ENCODE measurements at places on chromosomes 2 and 18.
A peak's percentile ranks its signal among the peaks of the same experiment; 100 is the strongest.

GRCh38 chr2:189152483-189152882, 27.1 kb downstream of the COL5A2 start:
- DNase-seq, result no peak

DNA sequence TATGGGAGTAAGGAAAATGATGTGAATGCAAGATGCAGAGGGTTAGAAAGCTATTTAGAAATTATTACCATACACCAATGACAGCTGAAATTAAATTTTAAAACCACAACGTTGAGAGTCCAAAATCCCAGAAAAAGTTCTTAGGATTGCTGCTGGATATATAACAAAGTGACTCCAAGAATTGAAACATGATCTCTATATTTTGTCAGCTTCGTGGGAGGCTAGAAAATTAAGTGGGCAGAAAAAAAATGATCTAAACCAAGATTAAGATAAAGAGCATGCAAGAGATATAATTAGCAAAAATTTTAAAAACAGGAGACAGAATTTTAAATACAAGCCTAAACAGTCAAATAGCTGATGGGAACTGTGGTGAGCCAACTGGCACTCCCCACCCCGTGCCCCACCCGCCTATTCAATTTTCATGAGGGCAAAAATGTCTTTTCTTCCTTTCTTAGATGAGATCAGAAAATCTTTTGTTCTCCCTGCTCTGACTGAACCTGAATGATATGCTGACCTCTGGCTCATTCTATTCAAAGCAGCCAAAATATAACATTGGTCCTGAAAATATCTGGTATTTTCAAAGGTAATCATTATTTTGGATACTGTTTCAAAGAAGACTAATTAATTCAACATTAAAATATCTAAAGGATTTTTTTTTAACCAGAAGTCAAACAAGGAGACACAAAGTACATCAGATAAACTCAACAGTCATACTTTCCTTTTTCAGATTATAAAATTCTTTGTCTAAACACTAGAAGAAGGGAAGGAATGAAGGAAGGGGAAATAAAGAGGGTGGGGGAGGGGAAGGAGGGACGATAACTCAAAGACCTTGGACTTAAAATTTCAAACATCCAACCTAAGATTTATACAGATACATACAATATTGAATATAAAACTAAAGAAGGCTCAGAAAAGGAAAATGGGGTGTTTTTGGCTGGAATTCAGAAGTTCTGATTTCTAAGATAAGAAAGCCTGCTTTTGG, 12.2 kb downstream of the KANSL3 start:
- DNase-seq, result no peak

- DNase-seq, result no peak
Measured at GRCh38 chr18:5510135-5510846, 33.5 kb downstream of the EPB41L3 start.

- no peak for DNase-seq
Measured at GRCh38 chr18:44602845-44603244, 77.8 kb upstream of the SETBP1 start.

GRCh38 chr18:57446322-57446721, 11.1 kb downstream of the ONECUT2 start:
- DNase-seq, result peak; percentile 37

- DNase-seq, result no peak
Measured at GRCh38 chr18:29488617-29489016, 1311.7 kb upstream of the CDH2 start.

DNA sequence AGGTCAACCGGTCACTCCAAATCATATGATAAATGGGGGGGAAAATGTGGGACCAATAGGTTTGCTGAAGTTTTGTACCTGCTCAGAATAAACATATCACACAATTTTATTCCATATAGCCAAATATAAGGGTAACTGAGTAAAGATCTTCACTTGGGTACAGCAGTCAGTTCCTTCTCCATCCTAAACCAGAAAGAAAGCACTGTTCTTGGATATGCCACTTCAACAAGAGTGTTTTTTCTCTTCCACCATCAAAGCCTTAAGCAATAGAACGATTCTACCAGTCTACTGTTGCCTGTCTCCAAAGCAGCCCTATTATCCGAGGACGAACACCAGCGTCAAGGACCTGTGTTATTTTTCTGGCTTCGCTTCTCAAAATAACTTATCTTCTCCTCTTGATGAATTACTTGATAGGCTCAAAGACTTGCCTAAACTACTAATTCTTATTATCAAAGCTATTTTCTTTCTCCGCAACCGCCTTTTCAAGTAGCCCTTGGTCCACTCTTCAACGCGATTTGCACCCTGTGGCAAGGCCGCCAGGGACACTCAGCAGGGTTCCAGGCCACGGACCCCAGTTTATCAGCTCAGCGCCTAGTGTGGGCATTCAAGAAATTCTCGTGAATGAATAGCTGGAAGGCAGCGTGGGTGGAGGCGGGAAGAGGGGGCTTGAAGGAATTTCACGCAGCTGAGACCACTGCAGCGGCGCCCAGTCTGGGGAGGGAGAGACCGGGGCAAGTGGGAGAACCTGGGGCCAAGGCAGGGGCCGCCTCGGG, 646 bp downstream of the ALS2 start:
- DNase-seq, result no peak

DNA sequence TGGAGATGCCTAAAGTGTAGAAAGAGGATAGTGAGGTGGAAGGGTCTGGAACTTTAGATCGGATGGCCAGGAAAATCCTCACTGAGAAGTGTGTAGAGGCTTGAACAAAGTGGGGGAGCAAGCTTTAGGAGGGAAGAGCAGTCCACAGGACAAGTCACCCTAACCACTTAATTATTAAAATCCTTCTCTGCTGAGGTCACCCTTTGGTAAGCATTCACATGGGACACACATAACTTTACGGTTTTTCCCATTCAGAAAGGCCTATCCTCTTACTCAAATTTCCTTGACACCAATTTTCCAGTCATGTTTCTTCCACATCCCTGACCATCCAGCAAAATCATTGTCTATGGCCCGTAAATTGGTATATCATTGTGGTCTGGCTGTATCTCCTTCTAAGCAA, 31.0 kb upstream of the ZEB2 start:
- no peak for DNase-seq

- DNase-seq, result no peak
Measured at GRCh38 chr2:238684362-238685326, 163.2 kb upstream of the TWIST2 start.

DNA sequence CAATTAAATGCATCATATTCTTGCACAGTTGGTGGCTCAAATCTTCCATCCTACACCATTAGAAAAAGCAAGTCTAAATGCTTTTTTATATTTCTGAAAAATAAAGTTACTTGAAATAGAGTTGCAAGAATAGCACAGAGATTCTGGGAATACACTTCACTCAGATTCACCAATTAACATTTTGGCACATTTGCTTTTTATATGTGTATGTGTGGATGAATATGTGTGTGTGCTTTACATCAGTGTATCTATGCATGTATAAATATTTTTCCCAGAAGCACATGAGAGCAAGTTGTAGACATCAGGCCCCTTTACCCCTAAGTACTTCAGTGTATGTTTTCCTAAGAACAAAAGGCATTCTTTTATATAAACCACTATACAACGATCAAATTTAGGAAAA, 27.6 kb upstream of the MSH2 start:
- no peak for DNase-seq

GRCh38 chr2:26591619-26592505, 49.3 kb downstream of the CIB4 start:
- DNase-seq, result no peak

GRCh38 chr2:42764901-42765300, 966 bp upstream of the OXER1 start:
- no peak for DNase-seq

DNA sequence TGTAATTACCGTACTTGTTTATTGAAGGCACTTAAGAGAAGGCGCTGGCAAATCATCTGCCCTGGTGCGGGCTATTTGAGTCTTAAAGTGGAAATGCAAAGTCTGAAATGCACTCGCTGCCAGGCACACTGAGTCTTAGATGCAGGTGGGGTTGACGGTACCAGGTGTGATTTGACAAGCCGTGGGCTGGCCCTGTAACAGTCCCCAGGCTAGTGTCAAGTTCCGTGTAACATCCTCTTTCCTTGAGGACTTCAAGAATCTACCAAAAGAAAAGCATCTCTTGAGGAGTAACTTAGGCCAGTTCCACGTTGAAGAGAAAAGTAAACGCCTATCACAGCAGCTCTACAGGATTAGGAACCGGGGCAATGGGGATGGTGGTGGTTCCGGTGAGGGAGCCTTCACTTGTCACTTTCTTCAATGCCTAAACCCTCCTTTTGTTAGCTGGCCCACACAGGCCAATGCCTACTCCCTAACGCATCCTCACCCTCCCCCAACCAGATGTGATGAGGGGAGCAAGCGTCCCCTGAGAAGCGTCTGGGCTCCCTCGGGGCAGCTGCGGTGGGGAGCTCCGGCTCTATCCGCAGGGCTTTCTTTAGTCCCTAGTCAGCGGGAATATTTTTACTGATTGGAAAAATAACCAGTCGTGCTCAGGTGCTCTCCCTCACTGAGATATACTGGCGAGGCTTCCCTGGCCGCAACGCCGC, 1.5 kb upstream of the UGP2 start:
- DNase-seq, result peak; percentile 66

DNA sequence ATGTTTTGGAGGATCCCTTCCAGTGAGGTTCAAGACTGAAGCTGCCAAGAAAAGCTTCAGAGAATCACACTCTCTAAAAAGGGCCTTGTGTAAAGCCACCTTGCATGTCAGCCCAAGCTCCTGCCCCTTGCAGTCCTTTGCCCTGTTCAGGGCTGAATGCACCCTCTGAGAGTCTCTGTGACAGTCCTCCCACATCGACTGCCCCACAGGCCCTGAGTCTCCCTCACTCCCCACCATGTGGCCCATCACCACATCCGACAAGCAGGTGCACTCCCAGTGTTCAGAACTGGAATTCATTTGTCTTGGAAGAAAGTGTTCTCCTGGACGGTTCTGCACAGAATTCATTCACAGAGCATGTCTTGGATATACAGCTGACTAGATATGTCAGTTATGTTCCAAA, 31.0 kb downstream of the BCL11A start:
- DNase-seq, result no peak

GRCh38 chr18:49704334-49704733, 109.0 kb downstream of the ACAA2 start:
- DNase-seq, result no peak

DNA sequence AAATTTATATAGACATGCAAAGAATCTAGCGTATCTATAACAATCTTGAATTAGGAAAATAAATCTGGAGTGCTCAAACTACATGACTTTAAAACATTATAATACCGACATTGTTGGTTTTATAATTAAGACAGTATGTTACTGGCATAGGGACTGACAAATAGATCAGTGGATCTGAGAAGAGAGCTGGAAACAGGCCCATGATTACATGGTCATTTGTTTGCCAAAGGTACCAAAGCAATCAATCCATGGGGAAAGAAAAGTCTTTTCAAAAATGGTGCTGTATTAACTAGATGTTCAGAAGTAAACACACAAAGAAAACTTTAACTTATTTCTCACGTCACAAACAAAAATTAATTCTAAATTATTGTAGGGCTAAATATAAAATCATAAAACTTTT, 124.2 kb downstream of the BCL2L11 start:
- DNase-seq, result no peak

DNA sequence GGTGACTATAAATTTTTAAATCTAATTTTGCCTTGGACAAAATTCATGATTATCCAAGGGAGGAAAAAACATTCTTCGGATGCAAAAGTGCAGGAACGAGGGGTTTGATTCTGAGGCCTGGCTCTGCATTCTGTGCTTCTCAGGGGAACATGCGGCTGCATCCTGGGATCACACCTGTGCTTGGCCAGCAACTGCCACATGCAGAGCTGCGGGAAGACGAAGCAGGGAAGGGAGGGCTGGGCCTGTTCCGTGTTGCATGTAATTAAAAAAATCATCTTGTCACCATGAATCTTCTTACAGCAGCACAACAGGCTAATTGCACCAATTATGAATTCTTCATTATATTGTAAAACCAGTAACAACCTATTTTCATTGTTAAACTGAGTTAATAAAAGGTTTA, 158.0 kb upstream of the ALKAL2 start:
- peak; percentile 25 for DNase-seq

- no peak for DNase-seq
Measured at GRCh38 chr2:56671973-56672569, 488.3 kb downstream of the CCDC85A start.

- no peak for DNase-seq
Measured at GRCh38 chr2:105857076-105857740, 112.5 kb downstream of the NCK2 start.

- DNase-seq, result no peak
Measured at GRCh38 chr2:241978670-241979069, 109.1 kb downstream of the RTP5 start.

- DNase-seq, result no peak
Measured at GRCh38 chr2:149021271-149021719, 17.2 kb upstream of the LYPD6B start.

DNA sequence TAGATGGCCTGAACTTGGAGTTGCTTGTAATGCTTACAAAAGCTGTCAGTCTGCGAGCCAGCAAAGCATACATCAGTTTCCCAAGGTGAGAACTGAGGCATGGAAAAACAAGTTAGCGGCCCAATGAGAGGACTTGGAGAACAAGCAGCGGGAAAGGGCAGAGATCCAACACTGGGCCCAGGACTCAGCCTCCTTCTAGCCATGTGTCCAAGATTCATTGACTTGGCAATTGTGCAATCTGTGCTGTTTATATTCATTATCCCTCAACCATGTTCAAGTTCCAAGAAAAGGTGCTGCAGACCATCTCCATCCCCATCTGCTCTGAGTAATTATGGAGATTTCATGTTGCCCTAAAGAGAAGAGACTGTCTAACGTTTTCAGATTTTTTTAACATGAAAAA, 187.4 kb downstream of the ALK start:
- DNase-seq, result no peak

- no peak for DNase-seq
Measured at GRCh38 chr2:219688560-219689445, 61.4 kb downstream of the SLC4A3 start.

GRCh38 chr2:238299803-238300202, 11.4 kb upstream of the PER2 start:
- DNase-seq, result no peak

DNA sequence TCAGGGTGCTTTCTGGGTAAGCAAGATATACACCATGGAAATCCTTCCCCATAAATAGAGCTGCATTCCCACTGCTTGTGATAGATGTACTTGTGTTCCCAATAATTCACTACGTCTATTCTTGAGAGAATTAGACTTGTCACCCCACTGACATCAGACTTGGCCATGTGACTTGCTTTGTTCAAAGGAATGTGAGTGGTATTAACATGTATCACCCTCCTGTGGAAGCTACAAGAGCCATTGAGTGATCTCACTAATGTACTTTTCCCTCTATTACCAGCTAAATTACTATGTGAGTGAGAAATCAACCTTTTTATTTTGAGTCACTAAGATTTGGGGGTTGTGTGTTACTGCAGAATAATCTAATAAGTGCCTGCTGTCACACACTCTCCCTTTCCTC, 176.0 kb downstream of the CCDC178 start:
- DNase-seq, result no peak

- DNase-seq, result no peak
Measured at GRCh38 chr2:70643715-70644114, 90.1 kb upstream of the TGFA start.

DNA sequence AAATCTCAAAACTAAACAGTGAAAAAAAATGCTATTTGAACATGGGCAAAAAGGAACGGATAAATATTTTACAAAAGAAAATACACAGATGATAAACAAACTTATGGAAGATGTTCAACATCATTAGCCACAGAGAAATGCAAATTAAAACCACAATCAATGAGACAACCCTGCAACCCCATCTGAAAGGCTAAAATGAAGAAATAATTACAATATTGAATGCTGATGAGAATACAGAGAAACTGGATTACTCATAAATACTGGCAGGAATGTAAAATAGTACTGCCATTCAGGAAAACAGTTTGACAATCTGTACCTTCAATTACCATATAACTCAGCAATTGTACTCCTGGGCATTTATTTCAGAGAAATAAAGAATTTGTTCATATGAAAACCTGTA, 193.1 kb upstream of the UBE2E3 start:
- no peak for DNase-seq
